ENCODE measurements at places on chromosomes 2 and 18.

- no peak for DNase-seq
These were observed 97.0 kb downstream of the NEB start for GRCh38 chr2:151637271-151637781.

GRCh38 chr18:64119916-64120315 is 29.0 kb downstream of the LINC00305 start:
- DNase-seq = no peak

GRCh38 chr2:238847841-238848690 is at the start of gene TWIST2:
TSS of gene TWIST2 (plus strand) at chr2:238848085. CDS start at chr2:238848216, 131 bp downstream.
- DNase-seq = peak; percentile 61

DNA sequence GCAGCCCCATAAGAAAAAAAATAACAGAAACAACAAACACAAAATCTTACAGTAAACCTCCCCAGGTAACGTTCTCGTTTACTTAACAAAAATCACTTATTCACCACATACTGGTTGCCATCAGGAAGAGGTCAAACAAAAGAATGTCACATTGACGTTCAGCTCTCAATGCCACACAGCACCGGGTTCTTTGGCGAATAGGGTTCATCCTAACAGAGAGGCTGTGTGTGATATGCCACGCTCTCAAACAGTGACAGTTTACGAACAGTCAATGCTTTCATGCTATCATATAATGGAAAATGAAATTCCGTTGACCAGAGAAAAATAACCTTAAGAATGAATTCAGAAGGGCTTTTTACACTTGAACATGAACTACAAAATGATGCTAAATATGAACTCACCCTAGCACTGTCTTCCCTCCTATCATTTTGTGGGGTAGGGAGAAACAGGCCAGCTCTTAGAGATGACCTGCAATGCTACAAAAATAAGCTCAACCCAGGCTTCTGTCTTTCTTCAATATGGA is 2.0 kb downstream of the TMEM163 start:
- no peak for DNase-seq

GRCh38 chr2:75053484-75054112 is 95.2 kb downstream of the POLE4 start:
- DNase-seq = no peak

Measured in GOT3 (cell line).